Mammary epithelial cell (primary cell): ENCODE measurements at places on chromosomes 5 and 9.

DNA sequence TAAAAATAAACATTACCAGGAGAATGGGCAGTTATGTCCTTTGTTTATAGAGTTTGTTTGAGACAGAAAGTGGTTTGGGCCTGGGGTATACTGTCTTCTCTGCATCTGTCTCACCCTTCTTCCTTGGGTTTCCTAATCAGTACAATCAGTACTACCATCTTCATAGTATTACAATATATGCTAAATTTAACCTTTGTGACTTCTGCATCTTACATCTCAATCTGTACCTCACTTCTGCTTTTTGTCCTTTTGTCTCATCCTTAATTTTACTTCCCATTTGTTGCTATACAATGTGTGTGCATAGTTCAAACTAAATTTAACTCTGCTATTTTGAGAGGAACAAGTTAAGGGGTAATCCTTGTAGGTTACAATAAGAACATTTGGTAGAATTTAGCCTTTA is 19.6 kb downstream of the FBXO38 start:
- no peak for DNase-seq

- no peak for DNase-seq
Observed at GRCh38 chr9:69585571-69585970, 86.6 kb downstream of the APBA1 start.

GRCh38 chr9:118273048-118273447 is 568.8 kb downstream of the TLR4 start:
- DNase-seq, result no peak

- no peak for DNase-seq
Observed at GRCh38 chr5:146520731-146521130, 4.7 kb upstream of the GPR151 start.

- DNase-seq, result peak; percentile 83
Observed at GRCh38 chr5:119274767-119275130, 81.1 kb upstream of the TNFAIP8 start.

DNA sequence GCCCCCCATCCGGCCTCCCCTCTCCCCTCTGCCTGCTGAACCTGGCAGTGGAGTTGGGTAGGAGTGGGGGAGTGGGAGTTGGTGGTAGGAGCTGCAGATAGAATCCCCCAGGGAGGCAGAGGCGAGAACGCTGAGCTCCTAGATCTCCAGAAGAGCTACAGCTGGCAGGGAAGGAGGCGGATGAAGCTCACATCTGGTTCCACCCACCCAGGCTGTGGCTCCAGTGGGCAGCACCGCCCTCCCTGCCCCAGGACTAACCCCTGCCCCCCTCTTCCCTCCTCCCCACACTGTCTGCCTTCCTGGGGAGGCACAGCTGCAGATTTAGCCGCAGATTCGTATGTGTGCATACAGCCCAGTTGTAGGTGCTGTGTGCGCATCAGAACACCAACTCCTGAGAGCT is 34.2 kb downstream of the C9orf50 start:
- DNase-seq, result no peak

DNA sequence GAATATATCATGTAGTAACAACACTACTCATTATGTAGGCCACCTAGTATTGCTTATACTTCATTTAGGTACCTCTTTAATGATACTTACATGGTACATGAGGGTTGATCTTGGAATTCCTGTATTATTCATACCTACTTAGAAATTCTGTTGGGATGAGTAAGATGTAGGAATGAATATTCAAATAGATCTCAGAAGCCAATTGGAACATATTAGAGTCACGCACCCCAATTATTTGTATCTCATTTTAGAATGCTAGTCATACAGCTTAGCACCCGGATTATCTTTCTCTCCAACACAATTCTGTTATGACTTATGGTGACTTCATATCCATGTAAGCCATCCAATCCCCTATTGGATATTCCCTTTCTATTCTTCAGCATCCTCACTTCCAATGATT is 106.7 kb upstream of the SH3GL2 start:
- DNase-seq, result no peak

- DNase-seq, result no peak
Observed at GRCh38 chr9:92769990-92770359, 5.3 kb upstream of the BICD2 start.

- no peak for DNase-seq
Observed at GRCh38 chr5:53436480-53437191, 43.8 kb upstream of the FST start.

GRCh38 chr5:120529386-120529785 is 65.3 kb downstream of the PRR16 start:
- no peak for DNase-seq

- peak; percentile 5 for DNase-seq
Observed at GRCh38 chr5:60883229-60883628, 39.2 kb upstream of the ELOVL7 start.

GRCh38 chr5:159330131-159330800 is at the start of gene IL12B:
TSS of gene IL12B (minus strand) at chr5:159330487. CDS start at chr5:159326782, 3,705 bp downstream.
- DNase-seq, result no peak
